ENCODE measurements at places on chromosomes 6 and 20.

DNA sequence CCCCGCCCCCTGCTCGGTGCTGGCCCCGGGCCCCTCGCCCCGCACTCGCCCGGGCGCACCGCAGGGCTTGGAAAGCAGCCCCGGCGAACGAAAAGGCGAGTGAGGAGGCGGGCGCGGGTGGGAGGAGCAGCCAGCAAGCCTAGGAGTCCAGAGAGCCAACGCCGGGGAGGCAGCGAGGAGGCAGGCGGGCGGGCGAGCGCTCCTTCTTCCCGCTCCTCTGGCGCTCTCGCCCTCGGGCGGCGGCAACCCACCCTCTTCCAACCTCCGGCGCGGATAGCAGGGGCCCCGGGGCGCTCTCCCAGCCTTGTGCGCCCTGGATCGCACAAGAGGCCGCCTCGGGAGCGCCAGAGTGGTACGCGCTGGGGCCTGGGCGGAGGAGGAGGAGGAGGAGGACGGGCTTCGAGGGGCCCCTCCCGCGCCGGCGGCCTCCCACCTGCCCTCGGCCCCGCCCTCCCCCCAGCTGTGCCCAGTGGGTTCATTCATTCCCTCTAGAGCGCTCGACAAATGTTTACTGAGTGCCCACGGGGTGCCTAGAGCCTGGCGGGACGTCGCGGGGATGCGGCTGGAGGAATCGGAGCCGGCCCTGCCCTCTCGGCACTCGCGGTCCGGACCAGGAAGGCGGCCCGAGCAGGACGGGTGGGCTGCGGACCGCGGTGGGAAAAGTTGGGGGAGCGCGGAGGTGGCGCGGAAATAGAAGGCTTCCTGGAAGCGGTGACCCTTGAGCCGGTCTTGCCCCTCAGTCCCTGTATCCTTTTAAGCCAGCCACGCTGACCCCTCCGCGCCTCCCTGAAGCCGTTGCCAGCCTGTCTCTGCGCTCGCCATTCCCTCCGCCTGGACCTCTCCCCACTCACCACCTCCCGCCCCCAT is at the start of gene BMP7:
TSS of gene BMP7 (minus strand) at position 351 of the 867 bp plus-strand sequence. CDS start 519 bp downstream, outside the sequence.
- no peak for DNase-seq

DNA sequence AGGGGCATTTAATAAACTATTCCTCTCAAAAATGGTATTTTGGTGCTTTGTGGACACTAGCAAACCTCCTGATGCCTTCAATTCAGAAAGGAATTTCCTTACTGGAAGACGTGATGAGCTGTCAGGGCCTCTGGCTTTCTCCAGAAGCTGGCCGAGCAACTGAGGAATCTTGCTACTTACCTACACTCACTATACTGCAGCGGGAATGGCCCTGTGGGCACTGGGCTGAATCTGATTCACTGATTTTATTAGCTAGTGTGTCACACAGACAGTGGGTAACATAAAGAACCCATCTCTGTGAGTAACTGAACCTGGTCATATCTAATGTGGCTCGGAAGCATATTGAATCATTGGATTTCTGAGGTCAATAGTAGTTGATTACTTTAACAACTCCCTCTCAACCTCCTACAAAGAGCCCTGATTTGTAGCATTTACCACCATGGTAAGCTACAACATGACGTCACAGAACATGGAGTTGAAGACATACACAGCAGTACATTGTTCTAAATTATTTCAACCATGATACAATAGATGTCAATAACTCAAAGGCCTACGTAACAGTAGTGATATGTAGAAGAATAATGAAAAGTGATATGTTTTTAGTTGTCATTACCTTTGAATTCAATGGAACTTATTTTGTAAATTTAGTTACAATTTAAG is 232.1 kb downstream of the SYNE1 start:
- no peak for DNase-seq

DNA sequence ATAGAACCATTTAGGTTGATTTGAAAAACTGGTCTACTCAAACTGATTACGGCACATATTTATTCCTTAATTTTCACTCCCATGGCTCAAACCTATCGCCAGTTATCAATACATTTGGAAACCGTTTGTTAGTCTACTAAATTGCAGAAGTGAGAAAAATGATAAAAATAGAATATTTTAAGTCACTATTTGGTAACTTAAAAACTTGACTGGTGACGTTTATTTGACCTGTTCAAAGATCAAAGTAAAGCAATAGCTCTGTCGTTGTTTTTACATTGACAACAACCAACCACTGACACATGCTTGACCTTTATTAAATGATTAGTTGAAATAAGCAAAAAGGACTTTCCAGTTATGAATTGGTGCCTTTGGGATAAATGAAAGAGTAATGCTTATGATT is 402.9 kb upstream of the MAP3K7 start:
- no peak for DNase-seq

DNA sequence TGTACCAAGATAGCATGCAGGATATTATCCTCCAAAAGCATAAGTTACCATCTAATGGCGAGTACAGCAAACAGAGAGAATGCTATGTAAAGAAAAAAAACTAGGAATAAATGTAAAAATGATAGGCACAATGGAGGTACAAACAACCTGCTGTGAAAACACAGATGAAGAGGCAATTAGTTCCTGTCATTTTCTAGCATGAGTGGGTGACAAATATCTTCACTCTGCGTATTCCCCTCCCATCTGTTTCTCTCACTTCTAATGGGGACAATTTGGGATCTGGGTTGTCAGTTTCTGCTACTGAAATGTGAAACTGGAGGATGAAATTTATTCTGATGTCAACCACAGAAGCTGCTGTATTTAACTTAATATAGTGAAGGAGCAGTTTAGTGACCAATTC is 11.7 kb upstream of the PTPRK start:
- no peak for DNase-seq

GRCh38 chr6:137045222-137045789 is 541 bp upstream of the IL20RA start:
- no peak for DNase-seq

DNA sequence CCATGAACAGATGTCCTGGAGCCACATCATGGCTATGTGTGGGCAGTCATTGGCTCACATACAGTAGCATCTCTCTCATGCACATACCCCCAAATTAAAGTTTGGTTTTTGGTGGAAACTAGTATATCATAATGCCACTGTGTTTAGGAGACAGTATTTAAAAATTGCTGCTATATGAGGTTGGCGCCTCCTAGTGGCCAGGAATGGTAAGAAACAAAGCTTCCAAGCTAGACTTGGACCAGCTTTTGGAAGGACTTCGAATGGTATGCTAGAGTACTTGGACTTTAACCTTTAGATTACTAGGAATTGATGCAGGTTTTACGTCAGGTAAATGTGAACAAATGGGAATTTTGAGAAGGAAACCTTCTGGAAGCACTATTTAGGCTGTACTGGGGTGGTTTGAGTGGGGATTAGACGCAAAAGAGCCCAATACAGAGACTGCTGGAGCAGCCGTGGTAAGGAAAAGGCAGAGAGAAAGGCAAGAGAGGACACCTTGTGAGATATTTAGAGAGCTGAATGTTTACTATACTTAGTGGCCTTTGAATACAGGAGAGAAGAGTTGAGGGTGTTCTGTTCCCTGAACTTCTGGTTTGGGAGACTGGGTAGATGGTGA is 23.8 kb downstream of the PRSS35 start:
- DNase-seq: no peak

DNA sequence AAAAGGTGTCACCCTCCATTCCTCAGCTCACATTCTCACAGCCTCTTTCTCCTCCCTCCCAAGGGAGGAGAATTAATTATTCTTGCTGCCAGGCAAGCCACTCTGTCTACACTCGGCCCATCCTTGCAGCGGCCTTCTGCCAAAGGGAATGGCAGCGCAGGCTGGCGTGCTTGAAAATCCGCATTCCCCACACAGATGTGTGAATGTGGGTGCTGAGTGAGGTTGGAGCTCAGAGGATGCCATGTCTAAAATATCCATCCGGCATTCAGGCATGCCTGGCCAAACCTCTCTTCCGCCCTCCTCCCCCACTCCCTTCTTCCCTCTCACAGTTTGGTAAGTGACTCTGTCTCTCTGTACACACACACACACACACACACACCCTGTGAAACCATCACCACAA is 27.7 kb downstream of the PNPLA1 start:
- no peak for DNase-seq

DNA sequence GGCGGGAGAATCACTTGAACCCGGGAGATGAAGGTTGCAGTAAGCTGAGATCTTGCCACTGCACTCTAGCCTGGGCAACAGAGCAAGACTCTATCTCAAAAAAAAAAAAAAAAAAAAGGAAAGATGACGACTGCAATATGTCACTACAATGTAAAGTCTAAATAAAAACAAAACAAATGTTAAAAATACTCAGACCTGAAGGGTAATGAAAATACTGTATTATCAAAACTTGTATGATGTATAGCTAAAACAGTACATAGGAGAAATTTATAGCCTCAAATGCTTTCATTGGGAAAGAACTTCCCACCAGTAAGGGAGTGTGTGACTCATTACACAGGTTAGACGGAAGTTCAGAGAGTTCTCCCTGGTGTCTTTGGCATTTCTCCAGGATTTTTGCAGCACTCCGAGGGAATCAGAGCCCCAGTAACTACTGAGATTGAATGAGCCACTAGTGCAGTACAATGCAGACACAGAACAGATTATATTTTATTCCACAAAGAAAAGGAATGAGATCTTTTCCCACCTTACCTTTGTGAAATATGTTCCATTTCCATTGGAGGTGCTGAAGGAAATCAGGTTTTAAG is 12.5 kb upstream of the RALGAPB start:
- no peak for DNase-seq

- DNase-seq: no peak
These were observed 53.3 kb downstream of the CHMP4B start for GRCh38 chr20:33864324-33864963.

GRCh38 chr6:75855052-75855451 is 106.0 kb downstream of the MYO6 start:
- no peak for DNase-seq

- no peak for DNase-seq
These were observed 258.7 kb upstream of the ID4 start for GRCh38 chr6:19578481-19578880.

DNA sequence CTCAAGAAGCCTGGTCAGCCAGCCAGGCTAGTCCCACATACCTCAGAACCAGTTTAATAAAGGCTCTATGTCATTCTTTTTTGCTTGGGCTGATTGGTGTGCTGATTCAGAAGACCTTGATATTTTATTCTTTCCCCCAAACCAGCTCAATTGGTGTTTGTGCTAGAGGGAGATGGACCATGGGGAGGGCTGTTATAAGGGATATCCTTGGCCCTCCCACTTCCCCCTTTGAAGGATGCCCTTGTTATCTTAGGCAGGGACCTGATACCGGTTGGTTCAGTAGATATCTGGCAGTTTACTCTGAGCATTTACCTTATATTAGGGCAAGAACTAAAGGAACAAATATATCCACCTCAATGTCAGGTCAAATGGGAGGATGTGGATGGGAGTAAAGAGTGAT is 207.4 kb downstream of the LRFN2 start:
- DNase-seq: no peak

- DNase-seq: peak; percentile 54
These were observed 140.7 kb downstream of the PLCB1 start for GRCh38 chr20:8272766-8273165.

DNA sequence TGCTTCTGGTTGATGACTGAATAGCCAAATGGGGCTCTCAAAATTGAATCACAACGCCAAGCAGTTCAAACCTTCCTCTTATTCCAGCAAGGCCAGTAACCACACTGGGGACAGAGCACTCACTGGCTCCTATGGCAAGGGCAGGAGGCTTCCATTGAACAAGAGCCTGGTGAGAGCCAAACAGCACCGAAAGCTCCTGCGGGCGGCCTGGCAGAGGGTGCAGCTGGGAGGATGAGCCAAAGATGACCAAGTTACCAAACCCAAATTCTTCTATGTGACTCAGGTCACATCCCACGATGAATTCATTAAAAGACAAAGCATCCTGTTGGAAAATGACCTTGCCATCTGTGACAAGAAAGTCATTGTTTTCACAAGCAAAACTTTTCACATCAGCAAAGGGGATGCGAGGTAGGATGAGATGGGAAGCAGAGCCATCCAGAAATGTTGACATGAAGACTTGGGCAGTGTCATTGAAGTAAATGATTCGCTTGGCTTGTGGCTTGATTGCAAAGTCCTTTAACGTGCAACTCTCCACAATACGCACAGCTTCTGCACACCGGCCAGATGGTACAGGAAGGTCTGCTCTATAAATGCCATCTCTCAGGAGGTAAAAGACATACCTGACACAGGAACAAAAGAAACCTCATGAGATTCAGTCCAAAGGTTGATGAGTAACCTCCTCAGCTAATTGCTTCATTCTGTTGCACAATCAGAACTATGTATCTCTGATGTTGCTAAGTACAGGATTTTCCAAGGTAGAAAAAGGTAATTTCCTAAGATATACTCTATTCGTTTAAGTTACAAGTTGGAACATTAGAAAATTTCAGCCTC is 36.3 kb downstream of the ROS1 start:
- DNase-seq: no peak

DNA sequence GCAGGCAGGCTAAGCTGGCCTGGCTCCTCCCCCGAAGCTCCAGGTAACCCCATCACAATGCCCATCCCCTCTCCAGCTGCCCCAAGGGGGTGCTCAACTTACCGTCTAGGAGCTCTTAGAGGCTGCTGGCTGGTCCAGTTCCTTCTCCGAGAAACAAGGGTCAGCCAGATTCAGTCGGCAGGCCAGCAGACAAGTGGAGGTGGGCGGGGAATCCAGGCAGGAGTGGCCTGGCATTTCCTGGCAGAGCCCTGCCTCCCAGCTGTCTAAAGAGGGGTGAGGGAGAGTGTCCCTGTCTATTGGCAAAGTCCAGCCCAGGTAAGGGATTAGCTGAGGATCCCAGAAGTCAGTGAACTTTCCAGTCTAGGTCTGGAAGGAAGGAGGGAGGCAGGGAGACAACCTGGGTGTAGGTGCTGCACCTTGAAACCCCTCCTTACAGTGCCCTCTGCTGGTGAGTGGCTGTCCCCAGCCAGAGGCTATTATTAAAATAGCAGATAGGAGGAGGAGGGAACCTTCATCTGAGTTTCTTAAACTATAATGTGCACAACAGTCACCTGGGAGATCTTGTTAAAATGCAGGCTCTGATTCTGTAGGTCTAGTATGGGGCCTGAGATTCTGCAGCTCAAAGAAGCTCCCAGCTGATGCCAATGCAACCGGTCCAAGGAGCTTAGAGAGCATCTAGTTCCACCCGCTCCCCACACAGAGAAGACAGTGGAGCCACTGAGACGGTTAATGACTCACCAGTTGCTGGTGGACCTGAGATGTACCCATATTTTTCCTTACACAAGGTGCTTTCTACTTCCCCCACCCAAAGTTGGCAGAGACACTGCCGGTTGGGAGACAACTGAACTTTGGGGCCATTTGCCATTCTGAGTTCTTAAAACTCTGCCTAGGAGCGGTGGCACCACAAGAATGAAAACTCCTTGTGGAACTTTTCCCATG is at the start of gene UNC5CL:
TSS of gene UNC5CL (minus strand) at position 162 of the 939 bp plus-strand sequence. CDS start 4,147 bp downstream, outside the sequence.
- no peak for DNase-seq

DNA sequence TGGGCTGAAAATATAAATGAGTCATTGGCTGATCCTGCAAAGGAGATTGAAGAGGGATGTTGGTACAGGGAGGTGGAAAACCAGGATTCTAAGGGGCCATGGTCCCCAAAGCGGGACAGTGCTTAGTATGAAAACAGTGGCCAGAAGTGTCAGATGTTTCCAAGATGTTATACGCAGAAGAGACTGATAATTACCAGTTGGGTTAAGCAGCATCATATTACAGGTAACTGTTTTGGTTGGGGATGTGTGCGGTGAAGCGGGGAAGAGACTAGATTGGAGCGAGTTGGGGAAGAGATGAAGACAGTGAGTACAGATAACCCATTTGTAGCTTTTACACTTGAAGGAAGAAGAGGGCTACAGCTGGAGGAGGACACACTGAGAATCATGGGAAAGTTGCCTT is 80.8 kb downstream of the PLEKHG1 start:
- DNase-seq: no peak

- DNase-seq: no peak
These were observed 212.3 kb upstream of the ZNF217 start for GRCh38 chr20:53805895-53806384.

Measured in GF-D8 (cell line).